ENCODE measurements at places on chromosomes 1 and 21.

GRCh38 chr1:113095790-113096455 lies 22.9 kb downstream of the LRIG2 start:
- DNase-seq: no peak

DNA sequence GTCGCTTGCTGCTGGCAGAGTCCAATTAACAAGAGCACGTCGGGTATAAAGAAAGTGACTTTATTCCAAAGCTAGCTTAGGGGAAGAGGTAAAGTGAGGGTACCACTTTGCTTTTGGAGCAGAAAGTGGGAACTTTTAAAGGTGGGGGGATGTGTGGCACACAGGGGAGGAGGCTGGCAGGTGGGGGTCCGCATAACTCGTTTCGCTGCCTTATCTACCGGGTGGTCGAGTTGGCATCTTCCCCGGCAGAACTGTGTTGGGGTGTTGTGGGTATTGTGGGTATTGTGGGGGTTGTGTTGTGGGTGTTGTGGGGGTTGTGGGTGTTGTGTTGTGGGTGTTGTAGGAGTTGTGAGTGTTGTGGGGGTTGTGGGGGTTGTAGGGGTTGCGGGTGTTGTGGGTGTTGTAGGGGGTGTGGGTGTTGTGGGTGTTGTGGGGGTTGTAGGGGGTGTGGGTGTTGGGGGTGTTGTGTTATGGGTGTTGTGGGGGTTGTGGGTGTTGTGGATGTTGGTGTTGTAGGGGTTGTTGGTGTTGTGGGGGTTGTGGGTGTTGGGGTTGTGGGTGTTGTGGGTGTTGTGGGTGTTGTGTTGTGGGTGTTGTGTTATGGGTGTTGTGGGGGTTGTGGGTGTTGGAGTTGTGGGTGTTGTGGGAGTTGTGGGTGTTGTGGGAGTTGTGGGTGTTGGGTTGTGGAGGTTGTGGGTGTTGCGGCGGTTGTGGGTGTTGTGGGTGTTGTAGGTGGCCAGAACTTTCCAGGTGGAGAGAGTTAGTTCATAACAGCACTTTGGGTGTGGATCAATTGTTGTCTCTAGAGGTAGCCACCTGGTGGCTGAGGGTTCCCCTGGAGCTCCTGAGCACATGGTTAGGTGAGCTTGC lies 52.7 kb downstream of the AGPAT3 start:
- DNase-seq: no peak

DNA sequence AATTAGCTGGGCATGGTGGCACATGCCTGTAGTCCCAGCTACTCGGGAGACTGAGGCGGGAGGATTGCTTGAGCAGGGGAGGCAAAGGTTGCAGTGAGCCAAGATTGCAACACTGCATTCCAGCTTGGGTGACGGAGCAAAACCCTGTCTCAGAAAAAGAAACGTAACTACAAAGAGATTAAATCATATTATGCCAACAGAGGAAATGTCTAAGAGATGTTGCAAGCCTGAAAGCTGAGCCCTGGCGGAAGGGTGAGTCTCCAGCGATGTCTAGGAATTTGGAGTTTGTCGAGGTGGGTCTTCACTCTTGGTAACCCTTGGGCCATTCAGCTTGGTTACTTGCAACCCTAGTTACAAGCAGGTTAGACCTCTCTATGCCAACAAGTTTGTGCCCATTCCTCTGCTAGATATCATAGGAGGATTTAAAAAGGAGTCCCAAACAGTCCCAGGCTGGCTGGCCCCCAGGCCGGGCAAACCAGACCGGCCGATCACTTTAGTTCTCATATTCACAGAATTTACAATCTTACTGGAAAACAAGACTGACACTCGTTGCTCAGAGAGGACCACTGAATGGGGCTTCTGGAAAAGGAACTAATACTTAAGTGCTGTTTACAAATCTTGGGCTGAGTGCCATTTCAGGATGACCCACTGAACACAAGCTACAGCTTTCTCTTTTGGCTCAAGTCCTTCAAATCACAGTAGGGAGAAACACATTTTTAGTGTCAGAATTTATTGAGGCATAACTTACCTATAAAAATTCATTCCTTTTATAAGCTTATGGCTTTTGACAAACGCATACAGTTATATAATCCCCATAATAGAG lies 27.1 kb downstream of the SLC30A1 start:
- DNase-seq: peak; percentile 20

DNA sequence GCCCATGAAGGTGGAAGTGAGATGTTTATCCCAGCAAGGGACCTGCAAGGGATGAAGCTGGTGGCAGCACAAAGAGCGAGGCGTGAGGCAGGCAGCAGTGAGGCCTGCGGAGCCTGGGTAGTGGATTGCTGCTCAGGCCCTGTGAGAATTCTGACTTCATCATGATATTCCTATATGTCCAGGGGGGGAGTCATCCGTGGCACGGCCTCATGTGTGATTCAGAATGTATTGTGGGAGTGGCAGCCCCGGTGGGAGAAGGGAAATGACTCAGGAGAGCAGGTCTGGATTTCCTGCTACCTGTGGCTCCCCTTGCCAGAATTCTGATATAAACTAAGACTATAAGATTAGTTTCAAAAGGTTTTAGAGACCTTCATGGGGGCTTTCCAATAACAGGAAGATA lies 240.9 kb downstream of the CAMTA1 start:
- no peak for DNase-seq

DNA sequence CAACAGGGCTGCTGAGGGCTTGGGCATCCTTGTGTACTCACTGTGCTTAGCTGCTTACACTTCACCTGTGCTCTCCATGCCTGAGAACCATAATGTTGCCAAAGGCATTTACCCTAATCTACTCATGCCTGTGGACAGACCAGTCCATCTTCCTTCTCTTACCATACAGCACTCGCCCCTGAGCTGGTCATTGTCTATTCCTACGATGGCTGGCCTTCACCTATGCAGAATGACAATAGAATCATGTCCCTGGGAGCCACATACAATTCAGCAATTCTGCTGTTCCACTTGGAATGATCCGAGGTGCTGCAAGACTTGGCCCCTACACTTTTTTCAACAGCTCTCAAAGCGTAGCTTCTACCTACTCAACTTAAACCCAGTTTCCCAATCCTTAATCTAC lies 96.5 kb downstream of the PAPPA2 start:
- no peak for DNase-seq

DNA sequence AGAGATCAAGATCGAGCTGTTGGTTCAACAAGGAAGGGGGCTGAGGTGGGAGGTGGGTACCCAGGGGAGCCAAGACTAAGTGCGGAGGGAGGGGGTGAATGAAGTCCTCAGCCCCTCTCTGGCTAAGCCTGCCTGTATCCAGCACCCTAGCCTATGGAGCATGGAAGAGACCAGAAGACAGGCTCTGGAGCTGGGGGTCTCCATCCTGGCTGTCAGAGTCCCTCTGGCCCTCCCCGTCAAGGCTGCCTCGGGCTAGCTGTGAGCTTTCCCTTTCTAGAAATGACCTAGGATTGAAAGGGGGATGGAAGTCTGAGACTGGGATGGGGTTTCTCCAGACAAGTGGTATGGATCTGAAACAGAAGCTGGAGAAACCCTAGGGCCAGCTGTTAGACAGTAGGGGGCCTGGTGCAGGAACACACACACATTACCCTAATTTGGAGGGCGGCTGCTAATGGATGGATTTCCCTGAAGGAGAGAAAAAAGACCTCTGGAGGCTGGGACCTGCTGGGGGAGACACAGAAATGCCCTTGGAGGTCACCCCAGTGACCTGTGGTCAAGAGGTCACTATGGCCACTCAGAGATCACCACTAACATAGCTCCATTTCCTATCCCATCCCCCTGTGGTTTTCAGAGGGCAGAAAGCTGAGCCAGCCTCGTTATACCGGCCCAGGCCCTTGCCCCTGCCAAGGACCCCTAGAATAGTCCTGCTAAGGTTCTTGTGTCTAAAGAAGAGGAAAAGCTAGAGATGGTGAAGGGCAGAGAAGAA lies 107.8 kb downstream of the TMEM53 start:
- no peak for DNase-seq

DNA sequence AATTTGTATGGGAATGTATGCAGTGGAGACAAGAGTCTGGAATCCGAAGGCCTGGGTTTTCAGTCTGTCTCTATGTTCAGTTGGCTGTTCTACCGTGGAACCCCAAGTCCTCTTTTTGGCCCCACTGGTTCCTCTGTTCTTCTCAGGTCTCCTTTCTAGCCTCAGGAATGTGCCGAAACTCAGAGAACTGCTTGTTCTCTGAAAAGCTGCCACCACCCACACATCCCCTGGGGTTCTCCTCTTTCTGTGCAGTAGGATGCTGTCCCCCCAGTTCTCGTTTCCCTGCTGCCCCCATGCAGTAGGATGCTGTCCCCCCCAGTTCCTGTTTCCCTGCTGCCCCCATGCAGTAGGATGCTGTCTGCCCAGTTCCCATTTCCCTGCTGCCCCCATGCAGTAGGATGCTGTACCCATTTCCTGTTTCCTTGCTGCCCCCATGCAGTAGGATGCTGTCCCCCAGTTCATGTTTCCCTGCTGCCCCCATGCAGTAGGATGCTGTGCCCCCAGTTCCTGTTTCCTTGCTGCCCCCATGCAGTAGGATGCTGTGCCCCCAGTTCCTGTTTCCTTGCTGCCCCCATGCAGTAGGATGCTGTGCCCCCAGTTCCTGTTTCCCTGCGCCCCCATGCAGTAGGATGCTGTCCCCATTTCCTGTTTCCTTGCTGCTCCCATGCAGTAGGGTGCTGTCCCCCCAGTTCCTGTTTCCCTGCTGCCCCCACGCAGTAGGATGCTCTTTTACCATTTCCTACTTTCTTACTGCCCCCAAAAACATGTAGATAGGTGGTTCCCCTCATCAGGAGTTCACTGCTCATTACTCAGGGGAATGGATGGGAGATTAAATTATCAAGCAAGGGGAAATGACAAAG lies 35.3 kb downstream of the OPTC start:
- DNase-seq: peak; percentile 64

DNA sequence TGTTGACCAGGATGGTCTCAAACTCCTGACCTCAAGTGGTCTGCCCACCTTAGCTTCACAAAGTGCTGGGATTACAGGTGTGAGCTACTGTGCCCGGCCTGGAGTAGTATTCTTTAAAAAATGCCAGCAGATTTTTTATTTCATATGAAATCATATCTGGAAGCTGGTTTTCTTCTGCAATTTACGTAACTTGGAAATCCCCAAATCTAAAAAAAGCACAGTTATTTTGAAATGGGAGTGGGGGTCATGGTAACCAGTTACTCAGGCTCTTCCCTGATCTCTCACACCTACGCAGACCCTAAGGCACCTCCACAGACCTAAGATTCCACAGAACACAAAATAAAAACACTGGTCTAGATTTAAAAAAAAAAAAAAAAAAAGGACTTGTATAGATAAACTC lies 219.8 kb downstream of the DAB1 start:
- DNase-seq: peak; percentile 29

GRCh38 chr1:10155087-10155712 lies 55.2 kb upstream of the KIF1B start:
- no peak for DNase-seq

DNA sequence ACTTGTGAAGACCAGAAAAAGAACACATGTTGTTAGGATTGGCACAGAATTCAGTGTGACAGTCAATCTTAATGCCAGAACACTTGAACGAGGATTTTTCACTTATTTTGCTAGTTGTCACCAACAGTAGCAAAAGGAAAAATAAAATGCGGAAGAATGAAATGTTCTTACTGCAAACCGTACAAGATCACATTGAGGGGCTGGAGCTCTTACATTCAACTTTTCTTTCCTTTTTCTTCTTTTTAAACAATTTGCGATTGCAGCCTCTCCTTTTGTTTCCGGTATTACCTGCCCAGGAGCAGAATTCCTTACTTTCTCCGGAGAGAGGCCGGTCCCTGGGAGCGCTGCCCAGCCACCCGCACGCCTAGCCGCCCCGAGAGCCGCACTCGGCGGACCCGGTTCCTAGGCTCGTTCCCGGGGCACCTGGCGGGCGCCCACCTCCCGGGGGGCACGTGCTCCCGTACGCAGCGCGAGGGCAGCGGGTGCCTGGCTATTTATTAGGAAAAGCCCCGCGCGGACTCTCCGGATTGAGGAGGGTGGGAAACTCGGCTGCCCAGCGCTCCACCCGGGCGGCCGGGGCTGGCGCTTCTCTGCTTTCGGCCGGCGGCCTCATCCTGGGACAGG lies 1.2 kb upstream of the CAMTA1 start:
- peak; percentile 56 for DNase-seq

DNA sequence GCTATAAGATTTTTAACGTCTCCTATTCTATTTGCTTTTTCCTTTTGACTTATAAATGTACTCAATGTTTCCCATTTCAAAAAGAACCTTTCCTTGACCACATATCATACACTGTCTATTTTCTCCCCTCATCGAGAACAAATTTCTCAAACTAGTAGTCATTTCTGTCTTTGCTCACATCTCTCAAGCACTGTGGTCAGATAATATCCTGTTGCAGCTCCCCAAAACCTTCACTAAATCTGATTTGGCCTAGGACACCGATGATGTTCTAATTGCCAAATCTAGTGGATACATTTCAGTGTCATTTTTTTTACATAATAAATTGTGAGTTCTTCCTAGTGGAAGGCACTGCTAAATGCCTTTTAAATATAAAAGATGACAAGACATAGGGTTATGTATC lies 19.4 kb downstream of the CXADR start:
- DNase-seq: no peak

GRCh38 chr1:242454262-242455051 lies 70.0 kb downstream of the PLD5 start:
- DNase-seq: peak; percentile 37

GRCh38 chr21:26506956-26507355 lies 66.1 kb downstream of the CYYR1 start:
- peak; percentile 2 for DNase-seq

- DNase-seq: no peak
Observed at GRCh38 chr1:116991918-116992317, 9.6 kb upstream of the CD101 start.

GRCh38 chr1:209427277-209427676 lies 156.2 kb upstream of the CAMK1G start:
- no peak for DNase-seq

DNA sequence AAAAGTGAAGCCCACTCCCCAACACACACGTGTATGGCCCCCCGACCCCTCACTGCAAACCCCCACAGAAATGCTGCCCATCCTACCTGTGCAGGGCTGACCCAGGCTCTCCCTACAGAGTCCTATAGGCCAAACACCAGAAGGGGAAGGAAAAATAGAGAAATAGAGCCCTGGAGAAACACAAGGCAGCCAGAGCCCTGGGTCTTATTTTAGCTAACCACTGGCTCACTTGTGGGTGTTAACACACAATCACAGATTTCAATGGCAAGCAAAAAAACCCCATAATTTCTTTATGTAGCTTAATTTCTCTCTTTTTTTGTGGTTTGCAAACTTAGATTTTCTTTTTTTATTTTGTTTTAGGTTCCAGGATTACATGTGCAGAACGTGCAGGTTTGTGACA lies 989 bp upstream of the PIGR start:
- DNase-seq: peak; percentile 49

DNA sequence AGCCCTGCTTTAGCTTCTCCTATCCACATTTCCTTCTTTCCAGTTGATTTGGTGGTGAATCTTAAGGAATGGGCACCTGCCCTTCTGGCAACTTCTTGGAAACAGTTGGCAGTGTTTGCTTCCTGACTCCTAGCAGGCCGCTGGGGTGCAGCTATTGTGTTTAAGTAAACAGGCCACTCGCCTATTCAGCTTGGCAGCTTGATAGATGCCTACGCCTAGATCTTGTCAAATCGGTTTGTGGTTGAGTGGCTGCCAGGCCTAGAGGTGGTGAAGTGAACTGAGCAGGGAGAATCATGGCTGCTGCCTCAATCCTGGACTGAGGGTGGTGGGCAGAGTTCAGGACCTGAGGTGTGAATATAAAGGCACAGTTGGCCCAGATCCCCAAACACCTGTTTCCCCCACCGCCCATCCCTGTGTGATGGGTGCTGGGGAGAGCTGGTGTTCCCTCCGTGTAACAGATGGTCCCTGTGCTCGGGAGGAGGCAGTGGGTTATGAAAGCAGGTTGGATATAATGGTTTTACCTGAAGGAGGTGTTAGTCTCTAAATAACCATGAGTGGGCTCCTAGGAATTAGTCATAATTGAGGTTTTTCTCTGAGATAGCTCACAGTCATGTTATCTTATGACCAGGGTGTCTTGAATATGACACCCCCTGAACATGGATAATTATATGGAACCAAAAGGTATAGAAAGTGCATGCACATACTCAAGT lies 940 bp upstream of the PLA2G2C start:
- DNase-seq: no peak

Measured in suppressor macrophage treated with lipopolysaccharide for 1 hour (primary cell).